ENCODE measurements at places on chromosomes 12 and 14.

GRCh38 chr12:85829391-85829790 lies 6.8 kb downstream of the RASSF9 start:
- no peak for DNase-seq

- no peak for DNase-seq
Measured at GRCh38 chr14:22159099-22159498, 429.9 kb downstream of the DAD1 start.

DNA sequence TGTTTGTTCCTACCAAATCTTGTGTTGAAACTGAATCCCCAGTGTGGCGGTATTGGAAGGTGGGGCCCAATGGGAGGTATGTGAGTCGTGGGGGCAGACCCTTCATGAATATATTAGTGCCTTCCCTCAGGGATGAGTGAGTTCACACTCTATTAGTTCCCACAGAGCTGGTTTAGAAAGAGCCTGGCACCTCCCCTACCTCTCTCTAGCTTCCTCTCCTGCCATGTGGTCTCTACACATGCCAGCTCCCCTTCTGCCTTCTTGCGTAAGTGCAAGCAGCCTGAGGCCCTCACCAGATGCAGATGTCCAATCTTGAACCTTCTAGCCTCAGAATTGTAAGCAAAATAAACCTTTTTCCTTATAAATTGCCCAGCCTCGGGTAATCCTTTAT lies 105.8 kb downstream of the SPTSSA start:
- DNase-seq = no peak

DNA sequence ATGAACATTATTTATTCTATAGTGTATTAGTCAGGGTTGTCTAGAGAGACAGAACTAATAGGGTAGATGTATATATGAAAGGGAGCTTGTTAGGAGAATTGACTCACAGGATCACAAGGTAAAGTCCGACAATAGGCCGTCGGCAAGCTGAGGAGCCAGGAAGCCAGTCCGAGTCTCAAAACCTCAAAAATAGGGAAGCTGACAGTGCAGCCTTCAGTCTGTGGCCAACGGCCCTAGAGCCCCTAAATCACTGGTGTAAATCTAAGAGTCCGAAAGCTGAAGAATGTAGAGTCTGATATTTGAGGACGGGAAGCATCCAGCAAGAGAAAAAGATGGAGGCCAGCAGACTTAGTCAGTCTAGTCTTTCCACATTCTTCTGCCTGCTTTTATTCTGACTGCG lies 912.2 kb downstream of the FLRT2 start:
- no peak for DNase-seq

GRCh38 chr12:32964981-32965585 lies 68.5 kb upstream of the PKP2 start:
- DNase-seq = no peak
